Stimulated activated CD8-positive, alpha-beta memory T cell treated with anti-CD3 and anti-CD28 coated beads, Interleukin-15, amount 100 ng/mL, for 4 hours (primary cell): ENCODE measurements at places on chromosomes 7 and 10.

GRCh38 chr7:95469187-95469586 is 16.6 kb upstream of the ASB4 start:
- no peak for DNase-seq

DNA sequence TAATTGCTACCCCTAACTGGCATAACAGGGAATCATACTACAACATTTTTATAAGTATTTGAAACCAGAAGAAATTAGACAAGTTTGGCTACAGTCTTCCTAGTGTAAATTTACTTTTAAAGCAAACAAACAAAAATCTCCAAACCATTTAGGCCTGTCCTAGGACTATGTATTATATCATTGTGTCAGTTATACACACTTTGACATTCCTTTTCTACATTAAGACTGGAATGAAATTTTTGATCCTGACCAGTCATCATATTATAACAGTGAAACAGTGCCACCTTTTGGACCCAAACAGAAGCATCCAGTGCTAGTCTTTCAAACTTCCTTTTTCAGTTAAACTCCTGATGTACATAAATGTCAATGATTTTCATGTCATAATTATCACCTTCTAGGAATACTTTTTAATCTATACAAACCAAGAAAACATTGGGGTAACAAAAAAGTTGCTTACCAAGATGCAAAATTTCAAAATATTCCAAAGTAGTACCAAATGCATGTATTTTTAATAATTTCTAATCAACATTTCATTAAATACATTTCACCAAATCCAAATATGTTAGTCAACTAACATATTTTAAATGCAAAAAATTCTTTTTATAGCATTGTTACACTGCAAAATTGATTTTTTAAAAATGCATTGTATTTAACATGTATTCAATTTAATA is 75.7 kb downstream of the IMMP2L start:
- no peak for DNase-seq

GRCh38 chr7:73872056-73872908 is 11.3 kb downstream of the TMEM270 start:
- no peak for DNase-seq

DNA sequence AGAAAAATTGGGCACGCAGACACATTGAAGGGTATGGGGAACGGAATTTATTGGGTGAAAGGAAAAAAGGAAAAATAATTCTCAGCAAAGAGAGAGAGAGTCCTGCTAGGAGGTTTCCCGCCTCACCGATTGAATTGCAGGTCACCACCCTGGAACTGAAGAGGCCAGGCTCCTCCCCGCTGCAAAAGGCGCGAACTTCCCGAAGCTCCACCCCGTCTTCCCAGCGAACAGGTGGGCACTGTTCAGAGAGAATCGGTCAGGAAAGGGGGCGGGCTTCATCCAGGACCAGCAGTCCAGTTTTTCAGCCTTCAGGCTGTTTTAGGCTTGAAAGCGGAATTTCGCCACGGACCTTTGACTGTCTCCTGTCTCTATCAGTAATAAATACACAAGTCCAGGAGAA is 27.3 kb upstream of the CADPS2 start:
- no peak for DNase-seq

- DNase-seq = peak; percentile 13
Measured at GRCh38 chr10:43202657-43203447, 64.0 kb downstream of the RASGEF1A start.

DNA sequence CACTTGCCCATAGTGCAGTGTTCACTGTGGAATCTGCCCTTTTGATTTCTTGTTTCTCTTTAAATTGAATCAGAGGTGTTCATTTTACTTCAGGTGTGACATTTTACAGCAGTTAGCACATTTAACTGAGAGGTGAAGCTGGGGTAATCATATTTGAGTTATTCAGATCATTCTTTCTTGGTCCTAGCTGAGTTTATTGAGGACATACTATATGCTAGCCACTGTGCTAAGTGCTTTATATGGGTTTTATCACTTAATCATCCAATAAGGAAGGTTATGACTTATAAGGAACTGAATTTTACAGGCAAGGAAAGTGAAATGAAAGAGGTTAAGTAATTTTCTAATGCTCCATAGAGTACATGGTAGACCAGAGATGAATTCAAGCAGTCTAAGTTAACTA is 79.7 kb downstream of the PON1 start:
- DNase-seq = no peak

GRCh38 chr10:3424111-3424851 is 251.7 kb upstream of the PITRM1 start:
- no peak for DNase-seq

GRCh38 chr10:120005207-120006201 is 113.0 kb downstream of the SEC23IP start:
- DNase-seq = no peak

- DNase-seq = no peak
Measured at GRCh38 chr10:21514818-21515351, 10.6 kb downstream of the SKIDA1 start.

- DNase-seq = peak; percentile 51
Measured at GRCh38 chr10:72083790-72084459, 4.4 kb downstream of the SPOCK2 start.

GRCh38 chr10:116926426-116926825 is 77.1 kb downstream of the ENO4 start:
- no peak for DNase-seq

- DNase-seq = no peak
Measured at GRCh38 chr10:88433565-88434186, 149.4 kb downstream of the RNLS start.

- no peak for DNase-seq
Measured at GRCh38 chr7:46929359-46929758, 652.6 kb downstream of the TNS3 start.

GRCh38 chr7:1865571-1866255 is 195.6 kb downstream of the ELFN1 start:
- DNase-seq = no peak

GRCh38 chr7:82676777-82677463 is 233.3 kb upstream of the CACNA2D1 start:
- DNase-seq = no peak

- DNase-seq = no peak
Measured at GRCh38 chr7:28418311-28418710, 6.0 kb downstream of the CREB5 start.

- DNase-seq = no peak
Measured at GRCh38 chr10:12357525-12358151, 8.3 kb downstream of the CAMK1D start.

GRCh38 chr7:152462995-152463708 is 27.3 kb upstream of the KMT2C start:
- DNase-seq = no peak

GRCh38 chr7:2971914-2972834 is 71.5 kb downstream of the CARD11 start:
- no peak for DNase-seq

DNA sequence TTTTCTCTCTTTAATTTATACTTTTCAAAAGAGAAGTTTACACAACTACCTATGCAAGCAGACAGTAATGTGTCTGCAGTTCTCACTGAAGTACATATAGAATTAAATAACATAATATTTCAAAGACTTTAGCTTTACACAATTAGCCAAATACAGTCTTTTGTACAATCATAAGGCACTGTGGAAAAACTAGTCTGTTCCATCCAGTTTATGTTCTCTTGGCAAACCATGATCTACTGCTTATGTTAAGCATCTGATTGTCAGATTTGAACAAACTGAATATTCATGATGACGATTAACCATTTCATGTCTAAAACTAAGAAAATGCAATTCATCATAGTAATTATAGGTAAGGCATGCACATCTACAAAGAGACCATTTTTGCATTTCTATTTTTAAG is 842 bp downstream of the SEMA3A start:
- no peak for DNase-seq

GRCh38 chr10:118638680-118639079 is 43.2 kb upstream of the PRLHR start:
- DNase-seq = no peak

DNA sequence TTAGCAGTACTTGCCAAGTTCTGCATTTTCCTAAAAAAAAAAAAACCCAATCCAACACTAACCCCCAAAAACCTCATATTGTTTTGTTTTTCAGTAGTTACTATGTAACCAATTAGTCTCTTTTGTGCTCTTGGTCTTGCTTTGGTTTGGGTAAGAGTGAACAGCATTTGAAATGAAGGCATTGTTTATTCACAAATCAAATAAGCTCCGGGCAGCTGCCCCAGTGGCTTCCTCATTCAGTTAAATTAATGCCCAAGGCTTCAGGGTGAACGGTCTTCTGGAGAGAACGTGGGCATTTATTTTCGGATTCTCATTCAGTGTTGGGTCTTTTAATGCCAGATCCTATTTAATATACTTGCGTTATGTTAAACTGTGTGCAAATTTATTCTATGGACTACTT is 108.7 kb downstream of the GFRA1 start:
- DNase-seq = no peak

DNA sequence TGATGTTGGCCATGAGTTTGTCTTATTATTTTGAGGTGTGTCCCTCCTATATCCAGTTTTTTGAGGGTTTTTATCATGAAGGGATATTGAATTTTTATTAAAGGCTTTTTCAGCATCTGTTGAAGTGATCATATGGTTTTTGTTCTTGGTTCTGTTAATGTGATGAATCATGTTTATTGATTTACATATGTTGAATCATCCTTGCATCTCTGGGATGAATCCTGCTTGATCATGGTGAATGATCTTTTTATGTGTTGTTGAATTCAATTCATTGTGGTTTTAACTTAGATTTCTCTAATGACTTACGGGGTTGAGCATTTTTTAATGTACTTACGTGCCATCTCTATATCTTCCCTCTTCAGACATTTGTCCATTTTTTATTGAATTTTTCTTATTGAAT is 22.9 kb downstream of the DLD start:
- DNase-seq = no peak

DNA sequence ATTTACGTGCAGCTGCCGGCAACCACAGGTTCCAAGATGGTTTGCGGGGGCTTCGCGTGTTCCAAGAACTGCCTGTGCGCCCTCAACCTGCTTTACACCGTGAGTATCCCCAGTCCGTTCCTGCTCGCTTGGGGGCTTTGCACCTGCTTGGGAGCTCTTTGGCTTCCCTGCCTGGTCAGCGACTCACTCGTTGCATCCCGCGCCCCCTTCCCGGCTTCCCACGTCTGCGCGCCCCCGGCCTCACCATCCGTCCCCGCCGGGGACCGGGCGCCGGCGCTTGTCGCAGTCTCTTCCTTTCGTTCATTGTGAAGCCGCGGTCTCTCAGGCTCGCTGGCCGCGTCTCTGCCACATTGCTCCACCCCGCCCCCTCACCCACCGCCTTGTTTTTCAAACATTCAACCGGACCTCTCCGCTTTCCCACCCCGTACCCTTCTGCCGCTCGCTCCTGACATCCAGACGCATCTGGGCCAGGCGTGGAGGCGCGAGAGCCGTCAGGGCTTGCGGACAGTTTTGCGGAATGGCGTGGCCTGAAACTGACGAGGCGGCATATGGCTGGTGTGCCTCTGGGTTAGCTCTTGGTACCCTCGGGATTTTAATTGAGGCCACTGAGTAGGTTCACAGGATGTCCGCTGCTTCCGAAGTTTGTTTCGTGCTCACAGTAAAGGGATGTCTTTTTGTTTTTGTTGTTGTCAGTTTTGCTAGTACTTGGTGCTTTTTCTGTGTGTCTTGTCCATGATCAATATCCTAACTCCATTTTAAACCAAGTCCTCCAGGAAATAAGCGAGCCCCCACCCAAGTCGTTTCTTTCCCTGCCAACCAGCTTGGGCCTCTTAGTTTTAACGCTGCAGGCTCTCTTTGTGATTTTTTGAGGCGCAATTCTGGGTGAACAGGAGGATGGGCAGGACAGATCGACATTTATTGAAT is 639 bp downstream of the TSPAN13 start:
- no peak for DNase-seq

DNA sequence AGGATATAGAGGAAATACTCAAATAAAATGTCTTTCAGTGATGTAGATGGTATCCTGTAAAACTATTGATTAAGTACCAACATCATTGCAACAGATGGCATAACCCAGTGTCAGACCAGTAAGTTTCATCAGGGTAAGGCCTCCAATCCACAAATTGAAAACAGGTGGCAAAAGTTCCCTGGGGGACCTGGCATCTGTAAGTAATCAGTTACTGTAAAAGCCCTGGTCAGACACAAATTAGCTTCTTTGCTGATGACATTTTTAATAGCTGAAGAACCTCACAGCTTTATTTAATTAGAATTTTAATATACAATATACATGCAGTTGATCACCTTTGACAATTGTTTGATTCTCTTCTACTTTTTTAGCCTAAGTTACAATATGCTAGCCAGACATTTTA is 152.5 kb downstream of the PLXDC2 start:
- DNase-seq = no peak

DNA sequence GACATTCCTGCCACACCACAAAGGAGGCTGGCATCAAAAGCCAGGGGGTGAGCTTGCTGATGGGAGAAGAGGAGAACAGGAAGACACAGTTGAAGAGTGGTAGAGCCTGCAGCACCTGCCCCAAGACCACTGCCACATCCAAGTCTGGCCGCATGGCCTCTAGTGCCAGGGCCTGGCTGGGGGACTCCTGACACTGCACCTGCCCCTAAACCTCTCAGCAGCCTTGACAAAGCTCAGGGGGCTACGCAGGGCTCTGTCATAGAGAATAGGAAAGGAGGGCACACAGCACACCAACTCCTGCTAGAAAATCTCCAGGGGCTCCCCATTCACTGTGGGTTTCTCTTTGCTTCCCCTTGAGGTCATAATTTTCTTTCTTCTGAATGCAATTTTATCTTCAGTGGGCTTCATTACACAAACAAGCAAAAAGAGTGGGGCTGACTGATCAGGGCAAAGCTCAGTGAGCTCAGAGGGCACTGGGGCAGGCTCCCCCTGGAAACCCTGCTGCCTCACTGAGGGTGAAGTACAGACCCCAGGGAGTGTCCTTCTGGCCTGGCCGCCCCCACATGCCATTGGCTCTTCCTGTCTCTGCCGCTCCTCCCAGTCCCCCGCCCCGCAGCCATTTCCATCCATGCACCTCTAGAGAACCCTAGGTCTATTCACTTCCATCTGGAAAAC is 37.2 kb downstream of the VOPP1 start:
- DNase-seq = no peak

GRCh38 chr10:132765435-132765834 is 20.5 kb downstream of the NKX6-2 start:
- DNase-seq = no peak

- DNase-seq = no peak
Measured at GRCh38 chr10:1595726-1596125, 141.6 kb downstream of the ADARB2 start.

DNA sequence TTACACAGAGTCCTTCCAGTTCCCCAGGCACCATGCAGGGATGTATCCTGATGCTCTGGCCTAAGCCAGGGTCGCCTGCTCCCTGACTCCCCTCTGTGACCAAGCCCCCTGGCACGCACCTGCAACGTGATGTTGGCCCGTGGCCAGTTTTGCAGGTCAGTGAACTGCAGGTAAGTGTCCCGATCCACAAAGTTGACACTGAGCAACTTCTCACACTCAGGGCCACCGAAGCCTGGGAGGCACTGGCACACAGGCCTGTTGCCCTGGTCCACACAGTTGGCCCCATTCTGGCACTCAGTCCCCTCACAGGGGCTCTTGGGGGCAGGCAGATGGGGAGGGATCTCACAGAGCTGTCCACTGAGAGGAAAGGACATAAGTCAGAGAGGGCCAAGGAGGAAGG is 174.3 kb downstream of the LCOR start:
- no peak for DNase-seq

DNA sequence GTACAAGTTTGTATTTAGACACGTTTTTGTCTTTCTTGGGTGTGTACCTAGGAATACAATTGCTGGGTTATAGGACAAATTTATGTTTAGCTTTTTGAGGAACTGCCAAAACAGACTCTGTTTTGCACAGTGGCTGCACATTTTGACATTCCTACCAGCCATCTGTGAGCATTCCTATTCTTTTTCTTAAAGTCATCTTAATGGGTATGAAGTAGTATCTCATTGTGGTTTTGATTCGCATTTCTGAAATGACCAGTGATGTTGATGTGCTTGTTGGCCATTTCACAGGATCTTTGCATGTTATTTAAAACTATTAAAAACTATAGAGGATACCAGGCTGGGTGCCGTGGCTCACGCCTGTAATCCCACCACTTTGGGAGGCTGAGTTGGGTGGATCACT is 32.6 kb upstream of the IL15RA start:
- DNase-seq = no peak
